ENCODE measurements at places on chromosomes 2 and 18.

DNA sequence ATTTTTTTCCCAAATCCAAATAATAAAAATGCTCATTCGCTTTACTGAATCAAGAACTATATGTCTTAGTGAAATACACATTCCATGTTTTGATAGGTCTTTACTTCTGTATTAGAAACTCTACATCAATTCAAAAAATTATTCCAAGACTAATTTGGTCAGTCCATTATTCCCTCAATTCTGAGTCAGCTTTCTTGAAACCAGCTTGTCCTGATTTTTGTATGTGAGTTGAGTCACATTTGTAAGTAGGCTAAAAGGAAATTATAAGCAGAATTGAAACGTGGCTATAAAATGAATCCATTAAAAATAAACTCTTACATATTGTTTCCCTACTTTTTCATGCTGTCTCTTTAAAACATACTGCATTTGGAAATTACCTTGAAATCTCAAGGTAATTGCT is 113.0 kb downstream of the DNER start:
- DNase-seq = no peak

- DNase-seq = no peak
Observed at GRCh38 chr2:63435070-63435469, 153.2 kb downstream of the WDPCP start.

- DNase-seq = no peak
Observed at GRCh38 chr2:241099246-241099645, 2.8 kb downstream of the MTERF4 start.

DNA sequence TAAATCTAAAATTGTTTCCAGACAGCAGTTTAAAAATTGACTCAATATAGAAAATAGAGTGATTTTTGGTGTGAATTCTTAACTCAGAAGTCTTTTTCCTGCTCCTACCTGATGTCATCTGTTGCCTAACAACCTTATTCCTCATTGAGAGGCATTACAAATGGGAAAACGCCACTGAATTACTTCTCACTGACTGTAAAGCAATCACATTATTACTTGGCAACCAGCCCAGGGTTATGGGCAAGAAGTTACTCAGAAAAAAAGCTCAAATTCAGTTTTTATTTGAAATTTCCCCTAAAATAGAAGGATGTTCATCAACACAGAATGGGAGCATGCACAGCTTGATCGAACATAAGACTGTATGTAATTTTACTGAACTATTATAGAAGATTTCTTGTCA is 201.8 kb upstream of the GULP1 start:
- no peak for DNase-seq

DNA sequence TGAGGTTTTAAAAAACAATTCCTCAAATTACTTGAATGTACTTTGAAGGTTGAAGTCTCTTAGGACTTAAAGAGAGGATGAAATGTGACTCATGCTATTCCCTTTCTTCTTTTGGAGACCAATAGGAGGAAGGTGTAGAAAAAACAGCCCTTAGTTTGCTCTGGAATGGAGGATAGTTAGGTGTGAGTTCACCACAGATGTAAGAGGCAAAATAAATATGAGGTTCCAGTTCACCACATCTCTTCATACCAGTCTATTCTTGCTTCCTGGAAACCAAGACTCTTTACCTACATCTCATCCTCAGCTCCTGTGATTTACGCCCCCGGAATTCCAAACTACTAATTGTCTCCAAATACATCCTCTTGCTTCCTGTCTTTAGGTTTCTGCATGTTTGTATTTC is 77.5 kb upstream of the TTC21B start:
- no peak for DNase-seq

- DNase-seq = peak; percentile 83
Observed at GRCh38 chr2:218471982-218472381, 53.1 kb downstream of the VIL1 start.

DNA sequence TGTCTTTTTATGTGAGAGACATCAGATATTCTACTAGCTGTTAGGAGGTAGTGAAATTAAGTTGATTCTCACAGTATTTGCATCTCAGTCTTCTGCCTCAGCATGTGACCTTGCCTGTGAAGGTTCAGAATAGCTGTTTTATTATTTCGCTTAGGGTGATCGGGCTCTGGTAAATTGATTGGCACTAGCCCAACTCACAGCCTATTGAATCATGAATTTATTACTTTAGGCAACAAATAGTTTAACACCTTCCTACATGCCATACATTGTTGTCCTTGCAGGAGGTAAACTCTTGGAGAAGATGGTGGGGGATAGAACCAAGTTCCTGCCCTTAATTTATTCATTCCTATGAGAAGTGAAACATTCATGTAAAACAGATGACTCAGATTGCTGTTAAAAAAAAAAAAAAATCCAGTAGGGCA is 101.9 kb downstream of the GPD2 start:
- no peak for DNase-seq

DNA sequence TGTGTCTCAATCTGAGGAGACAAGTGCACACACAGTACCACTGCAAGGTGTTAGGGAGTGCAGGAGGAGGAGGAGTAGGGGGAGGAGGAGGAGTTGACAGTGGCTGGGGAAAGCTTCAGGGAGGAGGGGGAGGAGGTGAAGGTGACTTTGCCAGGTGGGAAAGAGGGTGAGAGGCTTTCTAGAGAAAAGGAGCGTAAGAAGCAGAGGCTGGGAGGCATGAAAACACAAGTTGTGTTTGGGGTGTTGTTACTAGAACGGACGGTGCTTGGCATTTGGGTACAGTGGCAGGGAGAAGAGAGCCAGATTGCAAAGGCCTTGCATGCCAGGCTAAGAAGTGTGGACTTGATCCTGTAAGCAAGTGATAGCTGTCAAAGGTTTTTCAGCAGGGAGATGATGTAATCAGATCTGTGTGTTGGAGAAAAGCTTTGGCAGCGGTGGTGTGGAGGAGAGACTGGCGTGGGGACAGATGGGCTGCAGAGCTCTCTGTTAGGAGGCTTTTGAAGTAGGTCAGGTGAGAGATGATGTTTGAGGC is 16.2 kb downstream of the TANC1 start:
- peak; percentile 28 for DNase-seq

- DNase-seq = no peak
Observed at GRCh38 chr2:118986738-118987137, 44.7 kb downstream of the MARCO start.

- DNase-seq = no peak
Observed at GRCh38 chr18:5513947-5514346, 29.9 kb downstream of the EPB41L3 start.

GRCh38 chr18:63534615-63535014 is 7.6 kb upstream of the SERPINB12 start:
- DNase-seq = peak; percentile 28

DNA sequence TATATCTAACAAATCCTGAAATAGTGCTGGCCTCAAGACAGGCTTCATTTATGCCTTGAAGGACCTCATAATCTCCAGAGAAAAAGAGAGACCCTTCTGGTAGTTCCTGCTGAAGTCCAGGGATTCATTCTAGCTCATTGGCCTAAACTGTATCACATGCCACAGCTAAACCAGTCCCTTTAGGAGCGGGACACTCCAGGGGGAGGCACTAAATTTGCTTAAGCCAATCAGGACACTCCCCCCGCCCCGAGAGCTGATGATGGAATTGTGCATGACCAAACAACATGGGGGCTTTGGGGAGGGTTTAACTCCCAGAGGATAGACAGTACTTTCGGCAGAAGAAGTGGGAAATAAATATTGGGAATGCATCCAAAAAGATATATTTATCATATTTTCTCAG is 36.4 kb upstream of the CXCR4 start:
- DNase-seq = no peak

- peak; percentile 15 for DNase-seq
Observed at GRCh38 chr2:12737297-12737696, 20.6 kb downstream of the TRIB2 start.

- DNase-seq = no peak
Observed at GRCh38 chr2:118923371-118923770, 18.6 kb upstream of the MARCO start.

GRCh38 chr2:69227716-69228115 is 159.3 kb downstream of the GFPT1 start:
- no peak for DNase-seq

DNA sequence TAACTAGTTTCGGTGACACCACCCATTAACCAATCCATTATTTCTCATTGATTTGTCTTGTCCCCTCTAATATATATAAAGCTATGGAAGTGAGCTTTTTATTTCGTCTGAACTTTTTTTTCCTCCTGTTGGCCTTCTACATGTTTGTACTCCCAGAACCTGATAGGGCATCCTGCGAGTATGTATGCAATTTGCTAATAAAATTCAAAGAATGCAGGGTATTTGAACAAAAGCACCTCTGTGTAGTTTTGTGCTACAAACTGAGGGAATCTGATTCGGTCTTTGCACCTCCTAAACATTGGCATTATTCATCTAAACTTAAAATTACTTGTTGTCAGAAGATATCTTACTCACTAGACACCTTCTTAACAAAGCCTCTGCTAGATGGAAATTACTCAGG is 242.9 kb upstream of the TMEFF2 start:
- DNase-seq = no peak

DNA sequence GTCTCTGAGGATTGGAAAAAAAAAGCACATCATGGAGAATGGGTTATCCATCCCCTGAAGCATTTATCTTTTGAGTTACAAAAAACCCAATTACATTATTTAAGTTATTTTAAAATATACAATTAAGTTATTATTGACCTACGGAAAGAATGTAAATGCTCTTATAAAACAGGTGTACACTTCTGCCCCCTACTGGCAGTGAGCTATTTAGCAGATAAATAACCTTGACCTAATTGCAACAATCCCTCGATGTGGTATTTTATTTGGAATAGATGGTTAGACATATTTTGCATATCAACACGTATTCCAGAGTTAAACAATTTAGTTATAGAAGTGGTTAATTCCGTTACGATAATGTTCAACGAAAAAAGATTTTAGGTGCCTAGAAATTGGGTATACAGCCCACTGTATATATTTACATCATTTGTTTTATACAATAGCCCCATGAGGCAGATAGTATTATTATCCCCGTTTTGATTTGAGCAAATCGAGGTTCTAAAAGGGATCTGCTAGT is 9.1 kb upstream of the DAW1 start:
- peak; percentile 59 for DNase-seq

DNA sequence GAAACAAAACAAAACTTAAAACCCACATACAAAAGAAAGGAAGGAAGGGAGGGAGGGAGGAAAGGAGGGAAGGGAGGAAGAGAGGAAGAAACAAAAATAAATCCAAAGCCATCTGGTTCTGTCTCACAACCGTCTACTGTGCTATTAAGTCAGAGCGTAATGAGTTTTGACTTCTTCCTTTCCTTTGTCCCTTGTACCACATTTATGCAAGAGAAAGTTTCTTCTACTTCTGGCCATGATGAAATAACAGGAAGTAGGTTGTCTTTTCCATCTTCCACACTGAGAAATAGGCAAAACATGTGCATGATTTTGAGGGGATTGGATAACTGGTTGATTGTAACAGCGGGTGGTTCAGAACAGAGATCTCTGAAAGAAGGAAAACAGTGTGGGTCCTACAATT is 121.4 kb downstream of the CTAGE1 start:
- no peak for DNase-seq

DNA sequence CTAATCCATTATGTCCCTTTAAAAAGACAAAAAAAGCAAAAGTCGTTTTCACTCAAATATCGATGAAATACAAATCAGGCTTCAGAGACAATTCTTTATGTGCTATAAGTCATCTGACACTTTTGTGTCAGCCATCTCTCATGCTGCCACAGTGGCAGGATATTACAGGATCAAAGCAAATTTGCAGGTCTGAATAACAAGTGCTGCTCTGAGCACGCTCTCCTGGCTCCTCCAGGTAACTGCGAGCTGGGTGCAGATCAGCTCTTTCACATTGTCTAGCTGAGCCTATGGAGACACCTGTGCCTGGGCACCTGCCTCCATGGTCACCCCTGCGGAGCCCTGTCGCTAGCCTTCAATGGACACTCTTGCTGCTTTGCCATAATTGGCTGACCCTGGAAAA is 250.2 kb upstream of the RAB12 start:
- no peak for DNase-seq

DNA sequence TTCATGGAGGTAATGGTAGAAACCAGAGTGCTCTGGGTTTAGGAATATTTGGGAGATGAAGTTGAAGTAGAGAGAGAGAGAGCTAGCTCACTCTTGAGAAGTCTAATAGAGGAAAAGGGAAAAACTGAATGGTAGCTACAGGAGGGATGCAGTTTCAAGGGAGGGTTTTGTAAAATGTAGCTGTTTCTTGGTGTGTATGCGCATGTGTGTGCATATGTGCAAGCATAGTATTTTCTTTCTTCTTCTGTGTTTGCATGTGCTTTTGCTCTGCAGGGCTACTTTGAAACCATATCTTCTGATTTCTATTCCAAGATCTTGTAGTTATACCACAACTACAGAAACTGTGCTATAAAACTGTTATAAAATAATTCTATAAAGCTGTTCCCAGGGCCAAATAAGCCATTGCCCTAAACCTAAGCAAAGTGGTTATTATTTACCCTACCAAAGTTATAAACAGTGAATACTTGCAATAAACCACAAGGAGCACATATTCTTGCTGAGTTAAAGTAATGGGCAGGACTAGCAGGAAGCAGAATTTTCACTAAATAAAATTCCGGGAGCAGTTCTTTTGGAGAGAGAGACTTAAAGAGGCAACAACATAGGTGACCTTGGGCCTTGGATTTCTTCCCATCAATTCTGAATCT is 145.3 kb upstream of the ZNF521 start:
- no peak for DNase-seq

GRCh38 chr2:64773461-64774118 is 119.9 kb upstream of the SERTAD2 start:
- DNase-seq = no peak

- DNase-seq = peak; percentile 27
Observed at GRCh38 chr2:185643434-185643833, 95.2 kb upstream of the FSIP2 start.

- DNase-seq = no peak
Observed at GRCh38 chr2:84481702-84482101, 22.6 kb upstream of the SUCLG1 start.

DNA sequence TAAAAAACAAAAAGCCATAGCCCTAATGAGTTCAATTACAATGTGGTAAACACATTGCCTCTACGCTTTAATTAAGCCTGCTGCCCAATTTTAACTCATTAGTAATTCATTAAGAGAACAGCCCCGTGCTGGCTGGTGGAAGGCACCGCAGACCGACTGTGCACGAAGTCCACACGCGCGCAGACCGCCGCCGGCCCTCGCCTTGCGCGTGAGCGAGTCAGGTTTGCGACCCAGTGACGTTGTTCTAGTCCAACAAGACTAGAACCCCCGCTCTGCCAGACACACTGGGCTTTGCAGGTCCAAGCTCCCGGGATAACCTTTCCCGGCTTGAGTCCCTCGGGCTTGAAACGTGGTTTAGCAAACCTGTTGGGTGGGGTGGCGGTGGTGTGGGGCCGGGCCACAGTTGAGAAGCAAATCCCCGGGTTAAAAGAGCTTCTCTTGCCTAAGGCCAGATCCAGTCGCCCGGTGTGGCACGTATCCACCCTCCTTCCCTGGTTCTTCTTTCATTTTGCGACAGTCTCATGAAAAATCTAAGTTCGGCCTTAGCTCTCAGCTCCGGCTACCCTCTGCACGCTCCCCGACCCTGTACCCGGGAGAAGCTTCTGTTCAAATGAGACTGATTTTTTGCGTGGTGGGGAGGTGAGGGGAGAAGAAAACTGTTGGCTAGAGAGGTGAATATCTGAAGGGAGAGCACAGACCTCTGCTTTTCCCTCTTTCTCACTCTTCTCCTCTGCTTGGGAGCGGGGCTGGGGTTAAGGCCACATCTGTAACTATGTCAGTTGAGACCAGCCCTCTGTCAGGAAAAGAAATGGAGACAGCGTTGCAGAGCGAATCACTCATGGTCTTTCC is 11.1 kb upstream of the SKOR2 start:
- no peak for DNase-seq

- no peak for DNase-seq
Observed at GRCh38 chr2:73112026-73112912, 479 bp downstream of the RAB11FIP5 start.

GRCh38 chr18:4871197-4871596 is 325.9 kb downstream of the AKAIN1 start:
- no peak for DNase-seq

- no peak for DNase-seq
Observed at GRCh38 chr2:101200676-101201075, 49.5 kb upstream of the TBC1D8 start.

Measured in OCI-M1 (cell line).